Frontal cortex (tissue), 4 donors: ENCODE measurements at places on chromosomes 3 and 15.

- no peak for DNase-seq
These were observed 144.0 kb downstream of the AQP9 start for GRCh38 chr15:58282060-58282708.

GRCh38 chr3:152817400-152817799, 17.5 kb upstream of the P2RY1 start:
- DNase-seq, result no peak

GRCh38 chr15:51349156-51349844, 7.8 kb downstream of the GLDN start:
- DNase-seq, result no peak

- DNase-seq, result no peak
These were observed 75.6 kb upstream of the SNTN start for GRCh38 chr3:63576846-63577245.

DNA sequence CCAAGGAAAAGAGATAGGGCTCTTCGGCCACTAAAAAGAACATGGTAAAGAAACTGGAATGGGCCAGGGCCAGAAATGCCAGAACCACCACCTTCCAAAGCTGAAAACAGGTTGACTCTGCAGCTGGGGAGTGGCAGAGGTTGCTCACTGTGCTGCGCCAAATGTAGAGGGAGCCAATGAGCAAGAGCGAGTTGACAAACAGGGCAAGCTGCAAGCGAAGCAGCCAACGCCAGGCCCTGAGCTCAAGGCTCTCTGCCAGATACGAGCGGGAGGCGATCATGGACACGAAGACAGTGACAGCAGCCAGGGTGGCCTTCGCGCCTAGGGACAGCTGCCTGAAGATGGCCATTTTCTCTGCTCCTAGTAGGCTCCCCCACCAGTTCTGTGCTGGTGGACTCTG, 3.1 kb downstream of the GLB1 start:
- DNase-seq, result no peak
